ENCODE measurements at places on chromosomes 3 and 15. TPM values are rescaled to one million over a fixed set of nuclear protein-coding genes. Genes with fewer than 3 reads are reported as not detected.

Gene CHAC1
- 74.4 TPM for total RNA-seq

Gene TMEM266
- 0.38 TPM for total RNA-seq

Gene NR1I2
- total RNA-seq = not detected

Gene SNTN
- total RNA-seq = not detected

Gene MORC1
- total RNA-seq = not detected

Gene ARHGAP31
- 15.3 TPM for total RNA-seq

Gene UTS2B
- total RNA-seq = 0.22 TPM

Gene SUCNR1
- under 0.01 TPM for total RNA-seq

Gene CLDN18
- not detected for total RNA-seq

Gene TRIM59
- total RNA-seq = 14.8 TPM

DNA sequence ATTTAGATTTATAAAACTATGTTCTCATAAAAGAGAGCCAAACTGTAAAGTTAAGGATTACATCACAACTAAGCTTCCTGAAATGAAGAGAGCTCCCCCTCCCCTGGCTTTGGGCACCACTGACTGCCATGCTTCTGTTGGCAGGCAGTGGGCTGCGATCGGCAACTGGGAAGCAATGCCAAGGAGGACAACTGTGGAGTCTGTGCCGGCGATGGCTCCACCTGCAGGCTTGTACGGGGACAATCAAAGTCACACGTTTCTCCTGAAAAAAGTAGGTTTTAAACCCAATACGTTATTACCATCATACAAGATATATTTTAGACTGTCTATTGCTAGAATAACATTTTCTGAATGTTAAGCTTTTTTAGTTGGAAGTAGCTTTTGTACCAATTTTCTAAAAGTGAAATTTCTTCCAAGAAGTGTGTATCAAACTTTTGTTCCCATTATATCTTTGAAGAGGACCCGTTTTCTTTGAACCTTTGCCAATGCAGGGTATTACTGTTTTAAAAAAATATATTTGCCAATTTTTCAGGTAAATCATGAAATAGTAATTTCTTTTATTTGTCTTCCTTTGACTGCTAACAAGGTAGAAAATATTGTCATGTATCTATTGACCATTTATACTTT is 184.1 kb downstream of the ADAMTSL3 start:
- H3K27ac ChIP-seq = no peak overlapping the region
- no peaks in the 10 kb centered on the region for H3K36me3 ChIP-seq
- H3K27me3 ChIP-seq = no peaks in the 10 kb centered on the region
- no peak overlapping the region for H3K4me3 ChIP-seq
- 0 out of 2 replicates have a peak, but pooled peaks cover under 1% of the 10 kb centered on the region for H3K4me1 ChIP-seq

- H3K36me3 ChIP-seq = no peaks in the 10 kb centered on the region
- no peaks in the 10 kb centered on the region for H3K4me1 ChIP-seq
- no peak overlapping the region for H3K4me3 ChIP-seq
- no peak for DNase-seq
These were observed 168.1 kb downstream of the NSMCE3 start for GRCh38 chr15:29101491-29101890.

DNA sequence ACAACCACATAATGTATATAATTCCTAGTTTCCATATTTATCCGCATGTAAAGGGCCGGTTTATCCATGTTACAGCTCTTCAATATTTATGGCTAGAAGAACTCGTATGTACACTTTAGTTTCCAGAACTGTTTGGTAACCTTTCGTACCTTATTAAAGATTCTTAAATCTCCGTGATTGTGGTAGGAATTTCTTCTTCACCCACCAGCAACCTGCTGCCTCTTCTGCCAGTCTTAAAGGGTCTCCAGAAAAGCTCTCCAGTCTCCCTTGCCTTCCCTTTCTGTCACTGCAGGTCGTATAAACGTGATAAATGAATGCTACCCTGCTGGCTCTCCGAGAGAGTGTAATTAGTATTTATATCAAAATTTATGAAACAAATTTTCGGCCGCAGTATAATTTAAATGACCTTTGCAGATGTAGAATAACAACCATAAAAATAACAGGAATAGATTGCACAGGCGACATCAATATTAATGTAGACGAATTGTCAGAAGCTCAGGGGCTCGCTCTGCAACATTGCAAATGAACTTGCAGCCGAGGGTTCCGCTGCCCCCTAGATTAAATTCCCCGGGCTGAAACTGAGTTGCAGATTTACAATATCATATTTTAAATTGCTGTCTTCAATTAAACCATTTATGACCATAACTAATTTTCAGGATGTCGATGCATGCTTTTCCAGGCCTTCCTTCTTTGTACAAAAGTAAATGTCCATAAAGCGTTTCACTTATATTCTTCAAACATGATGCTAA is 5.4 kb downstream of the ZIC1 start:
- H3K4me1 ChIP-seq = no peaks in the 10 kb centered on the region
- H3K4me3 ChIP-seq = no peak overlapping the region
- DNase-seq = no peak
- H3K27ac ChIP-seq = no peak overlapping the region
- no peaks in the 10 kb centered on the region for H3K27me3 ChIP-seq
- 0 out of 2 replicates have a peak, but pooled peaks cover 16% of the 10 kb centered on the region for H3K36me3 ChIP-seq

GRCh38 chr15:92128788-92129187 is 264.9 kb upstream of the ST8SIA2 start:
- H3K27ac ChIP-seq = no peak overlapping the region
- no peaks in the 10 kb centered on the region for H3K27me3 ChIP-seq
- no peak for DNase-seq
- H3K4me3 ChIP-seq = no peak overlapping the region

DNA sequence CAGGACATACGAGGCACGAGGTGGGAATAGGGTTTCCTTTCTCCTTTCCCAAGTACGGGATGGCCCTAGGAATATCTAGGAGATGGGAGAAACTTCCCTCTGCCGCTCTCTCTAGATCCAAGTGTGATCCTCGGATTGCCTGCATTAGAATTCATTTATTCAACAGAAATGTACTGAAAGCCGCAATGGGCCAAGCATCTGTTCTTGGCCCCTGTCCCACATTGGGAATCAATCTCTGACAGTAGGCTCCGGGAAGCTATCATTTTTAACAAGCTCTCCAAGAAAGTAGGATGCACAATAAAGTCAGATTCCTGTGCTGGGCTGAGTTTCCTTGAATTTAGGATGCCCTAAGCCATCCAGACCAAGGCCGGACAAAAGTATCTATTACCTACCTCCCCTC is 37.2 kb upstream of the CA12 start:
- H3K27ac ChIP-seq = no peak overlapping the region
- no peaks in the 10 kb centered on the region for H3K36me3 ChIP-seq
- H3K27me3 ChIP-seq = no peaks in the 10 kb centered on the region
- no peak overlapping the region for H3K4me3 ChIP-seq
- no peak for DNase-seq

DNA sequence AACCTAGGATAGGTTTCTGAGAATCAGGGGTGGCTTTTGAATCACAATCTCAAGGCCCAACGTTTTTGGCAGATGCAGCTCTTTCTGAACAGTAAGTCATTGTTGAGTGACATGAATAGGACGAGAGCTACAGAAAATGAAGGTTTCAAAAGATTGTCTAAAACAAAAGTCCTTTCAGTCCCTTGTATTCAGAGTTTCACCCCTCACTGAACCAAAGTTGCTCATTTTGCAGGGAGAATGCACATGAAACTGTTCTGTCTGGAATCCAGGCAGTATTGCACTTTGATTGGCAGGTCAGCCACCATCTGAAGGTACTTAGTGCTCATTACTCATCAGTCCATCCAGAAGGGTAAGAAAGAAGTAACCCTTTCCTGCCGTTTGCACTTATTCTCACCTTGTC is 24.1 kb upstream of the RASGRP1 start:
- H3K4me3 ChIP-seq = no peak overlapping the region
- H3K27ac ChIP-seq = no peak overlapping the region
- no peaks in the 10 kb centered on the region for H3K36me3 ChIP-seq
- no peak for DNase-seq
- H3K27me3 ChIP-seq = peaks cover 11% of the 10 kb centered on the region

- DNase-seq = no peak
- H3K27ac ChIP-seq = no peak overlapping the region
- no peak overlapping the region for H3K4me3 ChIP-seq
- H3K4me1 ChIP-seq = no peaks in the 10 kb centered on the region
- H3K36me3 ChIP-seq = no peaks in the 10 kb centered on the region
These were observed 426.2 kb upstream of the ARL6 start for GRCh38 chr3:97338375-97338774.

DNA sequence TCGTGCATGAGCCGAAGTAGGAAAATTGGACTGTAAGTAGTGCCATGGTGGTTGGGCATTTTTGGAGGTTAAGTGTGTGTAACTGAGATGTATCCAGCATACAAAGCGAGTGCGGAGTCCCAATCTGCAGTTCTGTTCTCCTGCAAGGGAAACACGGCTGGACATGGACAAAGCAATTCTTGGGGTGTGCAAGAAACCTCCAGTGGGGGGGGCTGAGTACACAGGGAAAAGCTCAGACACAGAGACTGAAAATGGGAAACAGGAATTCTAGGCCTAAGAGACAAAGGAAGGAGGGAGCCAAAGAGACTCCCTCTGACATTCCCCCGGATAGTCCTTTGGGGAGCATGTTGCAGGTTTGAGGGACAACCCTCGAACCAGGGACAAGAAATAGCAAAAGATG is 83.2 kb upstream of the PLSCR4 start:
- H3K36me3 ChIP-seq = no peaks in the 10 kb centered on the region
- DNase-seq = peak; percentile 56
- H3K4me3 ChIP-seq = no peak overlapping the region
- H3K27ac ChIP-seq = no peak overlapping the region
- H3K4me1 ChIP-seq = no peaks in the 10 kb centered on the region
- H3K27me3 ChIP-seq = no peaks in the 10 kb centered on the region

DNA sequence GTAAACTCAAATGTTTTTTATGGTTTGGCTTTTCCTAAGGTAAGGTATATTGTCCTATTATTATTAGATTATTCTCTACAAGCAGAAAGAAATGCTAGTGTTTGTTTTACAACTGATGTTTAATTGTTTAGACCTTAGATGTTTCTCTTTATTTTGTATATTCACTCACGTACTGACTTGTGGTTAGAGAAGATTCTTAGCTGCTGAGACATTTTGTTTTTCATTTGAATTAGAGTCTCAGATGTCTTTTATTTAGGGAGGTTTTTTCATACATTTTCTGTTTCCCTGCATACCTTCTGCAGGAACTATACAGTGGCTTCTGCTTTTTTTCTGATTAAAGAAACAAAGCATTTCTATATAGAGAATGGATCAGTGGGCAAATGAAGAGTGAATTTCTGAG is 110.9 kb downstream of the MYRIP start:
- H3K27me3 ChIP-seq = no peaks in the 10 kb centered on the region
- H3K4me1 ChIP-seq = peaks cover 20% of the 10 kb centered on the region
- no peak overlapping the region for H3K4me3 ChIP-seq
- H3K36me3 ChIP-seq = no peaks in the 10 kb centered on the region
- no peak overlapping the region for H3K27ac ChIP-seq

GRCh38 chr3:12970684-12971083 is 102.5 kb downstream of the IQSEC1 start:
- no peak for DNase-seq
- H3K4me1 ChIP-seq = peaks cover 6% of the 10 kb centered on the region
- no peak overlapping the region for H3K27ac ChIP-seq
- H3K27me3 ChIP-seq = no peaks in the 10 kb centered on the region
- no peak overlapping the region for H3K4me3 ChIP-seq

GRCh38 chr3:71208211-71209095 is 375.1 kb downstream of the FOXP1 start:
- H3K27me3 ChIP-seq = no peaks in the 10 kb centered on the region
- DNase-seq = no peak
- H3K36me3 ChIP-seq = no peaks in the 10 kb centered on the region
- H3K27ac ChIP-seq = no peak overlapping the region
- H3K4me1 ChIP-seq = peaks cover 13% of the 10 kb centered on the region
- H3K4me3 ChIP-seq = no peak overlapping the region

- H3K27me3 ChIP-seq = no peaks in the 10 kb centered on the region
- no peaks in the 10 kb centered on the region for H3K36me3 ChIP-seq
- peaks cover 12% of the 10 kb centered on the region for H3K4me1 ChIP-seq
- H3K4me3 ChIP-seq = no peak overlapping the region
- peak; percentile 87 for DNase-seq
These were observed 39.7 kb downstream of the GLDN start for GRCh38 chr15:51380999-51381806.

- H3K4me1 ChIP-seq = no peaks in the 10 kb centered on the region
- no peaks in the 10 kb centered on the region for H3K36me3 ChIP-seq
- no peaks in the 10 kb centered on the region for H3K27me3 ChIP-seq
- no peak overlapping the region for H3K27ac ChIP-seq
These were observed 115.8 kb downstream of the KBTBD8 start for GRCh38 chr3:67113802-67114407.

- no peaks in the 10 kb centered on the region for H3K36me3 ChIP-seq
- H3K27ac ChIP-seq = no peak overlapping the region
- no peak overlapping the region for H3K4me3 ChIP-seq
- 0 out of 2 replicates have a peak, but pooled peaks cover 8% of the 10 kb centered on the region for H3K4me1 ChIP-seq
- no peaks in the 10 kb centered on the region for H3K27me3 ChIP-seq
These were observed 86.9 kb upstream of the COL8A1 start for GRCh38 chr3:99551520-99551919.

- peaks cover 4% of the 10 kb centered on the region for H3K4me1 ChIP-seq
- H3K4me3 ChIP-seq = no peak overlapping the region
- H3K27me3 ChIP-seq = no peaks in the 10 kb centered on the region
These were observed 8.4 kb upstream of the ATR start for GRCh38 chr3:142586803-142587406.

DNA sequence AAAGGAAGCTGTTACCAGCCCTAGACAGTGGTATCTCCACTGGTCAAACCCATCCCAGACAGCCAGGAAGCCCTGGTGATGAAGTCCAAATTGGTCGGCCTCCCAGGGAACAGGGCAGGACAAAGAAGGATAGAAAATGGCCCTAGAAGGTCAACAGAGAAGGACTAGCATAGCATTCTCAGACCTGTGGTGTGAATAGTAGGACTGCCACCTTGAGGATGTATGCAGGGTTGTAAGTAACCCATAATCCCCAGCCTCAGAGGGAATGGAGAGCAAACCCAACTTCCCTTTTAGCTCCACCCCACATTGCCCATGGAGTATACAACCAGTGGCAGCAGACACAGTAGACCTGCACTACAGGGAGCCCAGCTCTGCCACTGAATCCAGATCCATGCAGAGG is 68.6 kb upstream of the EIF1B start:
- H3K4me1 ChIP-seq = no peaks in the 10 kb centered on the region
- no peaks in the 10 kb centered on the region for H3K27me3 ChIP-seq
- H3K36me3 ChIP-seq = no peaks in the 10 kb centered on the region
- no peak for DNase-seq
- no peak overlapping the region for H3K4me3 ChIP-seq
- no peak overlapping the region for H3K27ac ChIP-seq

DNA sequence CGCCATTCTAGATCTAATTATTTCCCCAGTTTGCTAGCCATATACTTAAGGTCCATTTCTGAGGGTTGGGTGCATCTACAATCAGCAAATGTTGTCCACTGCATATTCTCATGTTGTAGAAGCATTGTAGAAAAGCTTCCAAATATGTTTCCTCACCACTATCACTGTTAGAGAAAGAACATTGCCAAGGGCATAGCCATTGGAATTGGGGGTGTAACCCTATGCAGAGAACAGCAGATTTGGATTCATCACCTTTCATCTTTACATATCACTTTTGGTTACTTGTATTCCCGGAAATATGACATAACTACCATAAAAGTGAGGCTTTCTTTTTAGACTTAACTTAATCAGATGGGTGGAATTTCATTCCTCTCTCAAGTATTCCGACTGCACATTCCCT is 203.6 kb downstream of the LSAMP start:
- H3K27ac ChIP-seq = no peak overlapping the region
- no peaks in the 10 kb centered on the region for H3K27me3 ChIP-seq
- no peaks in the 10 kb centered on the region for H3K36me3 ChIP-seq
- DNase-seq = no peak
- H3K4me1 ChIP-seq = peaks cover 11% of the 10 kb centered on the region
- H3K4me3 ChIP-seq = no peak overlapping the region

- peak overlapping the region; percentile 51 for H3K27ac ChIP-seq
- H3K4me1 ChIP-seq = peaks cover 66% of the 10 kb centered on the region
- no peaks in the 10 kb centered on the region for H3K36me3 ChIP-seq
- no peaks in the 10 kb centered on the region for H3K27me3 ChIP-seq
These were observed 348.1 kb upstream of the DCBLD2 start for GRCh38 chr3:99249627-99250026.

All from GM23248 (cell line).